Fibroblast of upper back skin (primary cell): ENCODE measurements at places on chromosomes 2 and 18.

DNA sequence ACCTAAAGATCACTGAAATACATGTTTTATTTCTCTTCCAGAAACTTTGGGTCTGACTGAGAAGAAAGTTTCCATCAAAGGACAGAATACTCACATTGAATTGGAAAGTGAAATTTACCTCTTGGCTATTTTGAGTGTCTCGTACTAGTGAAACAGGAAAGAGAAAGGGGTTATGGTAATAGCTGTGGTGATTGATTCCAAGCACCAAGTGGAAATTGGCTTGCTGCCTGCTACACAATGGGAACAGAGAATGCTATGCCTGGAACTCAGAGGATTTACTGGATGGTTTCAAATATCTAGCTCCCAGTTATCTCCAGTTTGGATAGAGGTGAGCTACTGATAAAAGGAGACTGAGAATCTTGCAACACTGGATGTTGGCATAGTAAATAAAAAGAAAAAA, 492.8 kb upstream of the FSIP2 start:
- DNase-seq: peak; percentile 10

DNA sequence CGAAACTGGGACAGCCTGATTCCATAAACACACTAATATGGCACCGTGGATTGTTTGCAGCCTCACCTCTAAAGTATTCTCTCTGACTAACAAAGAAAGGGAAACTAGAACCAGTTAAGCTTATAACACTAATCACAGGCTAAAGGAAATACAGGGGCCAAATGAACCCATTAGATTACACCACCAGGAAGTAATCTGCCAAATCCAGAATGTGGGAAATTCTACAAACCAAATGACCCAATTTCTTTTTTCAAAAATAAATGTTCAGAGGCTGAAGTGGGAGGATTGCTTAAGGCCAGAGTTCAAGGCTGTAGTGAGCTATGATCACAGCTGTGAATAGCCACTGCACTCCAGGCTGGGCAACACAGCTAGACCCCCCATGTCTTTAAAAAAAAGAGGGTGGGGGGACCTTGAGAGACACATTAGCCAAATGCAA, 1.5 kb upstream of the MPPE1 start:
- no peak for DNase-seq

- no peak for DNase-seq
These were observed 69.8 kb downstream of the MTA3 start for GRCh38 chr2:42638080-42638784.

GRCh38 chr2:72965770-72966450, 48.6 kb downstream of the EMX1 start:
- DNase-seq: no peak

GRCh38 chr2:237980751-237981150, 13.9 kb downstream of the UBE2F start:
- DNase-seq: no peak

DNA sequence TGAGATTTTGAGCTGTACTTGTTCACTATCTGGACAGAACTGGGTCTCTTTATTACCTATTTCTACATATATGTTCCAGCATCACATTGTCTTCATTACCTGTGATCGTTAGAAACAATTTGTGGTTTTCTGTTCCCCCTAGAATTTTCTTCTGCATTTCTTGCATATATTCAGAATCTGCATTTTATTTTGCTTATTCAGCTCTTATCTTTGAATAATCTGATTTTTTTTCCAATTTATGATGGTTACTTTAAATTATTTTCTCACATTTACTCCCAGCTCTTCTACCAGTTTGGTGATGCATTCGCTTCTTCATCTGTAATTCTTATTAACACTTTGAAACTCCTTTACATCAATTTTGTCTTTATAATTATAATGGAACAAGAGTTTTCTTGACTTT, 55.1 kb downstream of the LYPD6B start:
- DNase-seq: no peak

DNA sequence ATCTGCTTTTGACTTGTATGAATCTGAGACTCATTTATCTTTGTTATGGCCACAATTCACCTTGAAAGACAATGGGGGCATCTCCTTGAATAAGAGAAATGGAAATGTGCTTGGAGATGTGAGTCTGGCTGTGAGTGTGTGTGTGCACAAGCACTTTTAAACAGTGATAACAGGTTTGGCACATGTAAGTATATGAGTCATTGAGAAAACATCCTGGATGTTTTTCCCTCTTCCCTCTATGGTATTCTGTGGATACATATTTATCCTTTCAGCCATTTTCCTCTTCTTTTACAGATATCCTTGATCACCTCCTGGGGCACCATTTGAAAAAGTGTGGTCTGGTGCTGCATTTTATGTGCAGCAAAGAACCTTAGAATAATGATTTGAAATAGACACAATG, 317.3 kb upstream of the THUMPD2 start:
- DNase-seq: peak; percentile 81

DNA sequence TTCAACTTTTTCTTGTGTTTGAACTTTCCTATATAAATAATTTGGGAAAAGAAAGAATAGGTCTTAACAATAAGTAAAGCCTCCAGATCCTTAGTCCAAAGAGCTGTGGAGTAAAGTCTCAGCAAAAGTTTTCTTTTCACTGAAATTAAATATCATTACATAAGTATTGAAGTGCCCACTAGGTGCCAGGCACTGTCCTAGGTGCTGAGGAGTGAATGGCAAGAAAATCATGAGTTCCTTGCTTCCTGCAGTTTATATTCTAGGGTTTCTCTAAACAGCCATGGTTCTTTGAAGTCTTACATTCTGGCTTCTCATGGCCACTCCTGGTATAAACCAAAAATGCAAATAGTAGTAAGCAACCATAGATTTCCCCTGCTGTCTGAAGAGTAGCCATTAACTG, 59.7 kb downstream of the SPP2 start:
- DNase-seq: no peak

GRCh38 chr2:195505701-195506100, 151.3 kb upstream of the SLC39A10 start:
- no peak for DNase-seq
